Activated T-helper 2 cell treated with anti-CD3 and anti-CD28 coated beads, Interferon-gamma antibody, Interleukin-2, Interleukin-4, amounts not matched to agents 10 μg/mL and 5 μg/mL and 100 μg/mL, durations not matched to agents 14 hours and 24 hours and 36 hours (primary cell): ENCODE measurements at places on chromosomes 5 and 9. TPM values are rescaled to one million over a fixed set of nuclear protein-coding genes. Genes with fewer than 3 reads are reported as not detected.
A peak's percentile ranks its signal among the peaks of the same experiment; 100 is the strongest.

- peaks cover 11% of the 10 kb centered on the region for H3K4me1 ChIP-seq
- DNase-seq, result no peak
- no peak overlapping the region for H3K27ac ChIP-seq
- H3K4me3 ChIP-seq, result no peak overlapping the region
- peaks cover 12% of the 10 kb centered on the region for H3K27me3 ChIP-seq
These were observed 202.5 kb downstream of the EFNA5 start for GRCh38 chr5:107468276-107468675.

Gene CLIC3
- not detected in 2 replicates for total RNA-seq

Gene BRINP1
- total RNA-seq, result not detected in 2 replicates

GRCh38 chr9:133125941-133126696 lies 5.1 kb upstream of the RALGDS start:
- H3K27me3 ChIP-seq, result no peaks in the 10 kb centered on the region
- peak overlapping the region; percentile 30 for H3K4me3 ChIP-seq
- H3K27ac ChIP-seq, result peak overlapping the region; percentile 79
- H3K4me1 ChIP-seq, result peaks cover 40% of the 10 kb centered on the region
- H3K36me3 ChIP-seq, result peaks cover 16% of the 10 kb centered on the region
- no peak for DNase-seq

GRCh38 chr9:70362952-70363351 lies 51.5 kb downstream of the KLF9 start:
- no peaks in the 10 kb centered on the region for H3K36me3 ChIP-seq
- H3K27ac ChIP-seq, result no peak overlapping the region

GRCh38 chr9:85322592-85322991 lies 419.2 kb downstream of the AGTPBP1 start:
- peaks cover 5% of the 10 kb centered on the region for H3K27me3 ChIP-seq
- no peaks in the 10 kb centered on the region for H3K36me3 ChIP-seq
- DNase-seq, result no peak
- H3K27ac ChIP-seq, result no peak overlapping the region
- H3K4me3 ChIP-seq, result no peak overlapping the region

DNA sequence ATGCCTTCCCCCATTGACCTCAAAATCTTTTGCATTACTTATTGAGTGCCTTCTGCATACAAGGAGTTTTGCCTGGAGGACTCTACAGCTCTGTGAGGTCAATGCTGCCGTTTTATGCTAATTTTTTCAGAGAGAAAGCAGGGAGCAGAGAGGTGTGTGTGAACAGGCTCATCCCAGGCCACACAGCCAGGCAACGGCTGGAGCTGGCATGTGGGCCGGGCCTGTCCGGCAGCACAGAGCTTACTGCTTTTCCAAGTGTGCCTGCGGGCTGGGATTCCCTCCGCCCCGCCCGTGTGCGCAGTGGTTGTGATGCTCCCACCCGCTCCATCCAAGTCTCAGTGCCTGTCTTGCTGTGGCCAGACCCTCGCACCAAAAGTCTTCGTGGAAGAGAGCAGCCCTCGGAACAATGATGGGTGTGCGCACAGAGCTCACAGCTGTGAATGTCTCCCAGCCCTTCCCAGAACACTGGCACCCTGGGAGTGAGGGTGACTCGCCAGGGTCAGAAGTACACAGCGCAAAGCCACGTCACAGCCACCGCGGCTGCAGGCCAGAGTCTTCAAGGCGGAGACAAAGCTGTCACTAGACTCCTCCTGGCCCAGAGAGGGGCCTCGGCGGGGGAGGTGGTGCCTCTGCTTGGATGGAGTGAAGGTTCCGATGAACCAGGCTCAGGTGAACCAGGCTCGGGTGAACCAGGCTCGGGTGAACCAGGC lies 82.8 kb downstream of the COL5A1 start:
- DNase-seq, result no peak
- no peaks in the 10 kb centered on the region for H3K36me3 ChIP-seq
- H3K27me3 ChIP-seq, result peaks cover 6% of the 10 kb centered on the region
- H3K27ac ChIP-seq, result no peak overlapping the region
- no peak overlapping the region for H3K4me3 ChIP-seq

GRCh38 chr5:144800169-144800568 lies 629.5 kb downstream of the KCTD16 start:
- H3K36me3 ChIP-seq, result no peaks in the 10 kb centered on the region
- H3K4me1 ChIP-seq, result no peaks in the 10 kb centered on the region
- H3K27me3 ChIP-seq, result no peaks in the 10 kb centered on the region
- no peak overlapping the region for H3K4me3 ChIP-seq

Gene THG1L
- total RNA-seq, result 28.8 and 29.3 TPM in 2 replicates
